ENCODE measurements at places on chromosomes 5 and 9.

DNA sequence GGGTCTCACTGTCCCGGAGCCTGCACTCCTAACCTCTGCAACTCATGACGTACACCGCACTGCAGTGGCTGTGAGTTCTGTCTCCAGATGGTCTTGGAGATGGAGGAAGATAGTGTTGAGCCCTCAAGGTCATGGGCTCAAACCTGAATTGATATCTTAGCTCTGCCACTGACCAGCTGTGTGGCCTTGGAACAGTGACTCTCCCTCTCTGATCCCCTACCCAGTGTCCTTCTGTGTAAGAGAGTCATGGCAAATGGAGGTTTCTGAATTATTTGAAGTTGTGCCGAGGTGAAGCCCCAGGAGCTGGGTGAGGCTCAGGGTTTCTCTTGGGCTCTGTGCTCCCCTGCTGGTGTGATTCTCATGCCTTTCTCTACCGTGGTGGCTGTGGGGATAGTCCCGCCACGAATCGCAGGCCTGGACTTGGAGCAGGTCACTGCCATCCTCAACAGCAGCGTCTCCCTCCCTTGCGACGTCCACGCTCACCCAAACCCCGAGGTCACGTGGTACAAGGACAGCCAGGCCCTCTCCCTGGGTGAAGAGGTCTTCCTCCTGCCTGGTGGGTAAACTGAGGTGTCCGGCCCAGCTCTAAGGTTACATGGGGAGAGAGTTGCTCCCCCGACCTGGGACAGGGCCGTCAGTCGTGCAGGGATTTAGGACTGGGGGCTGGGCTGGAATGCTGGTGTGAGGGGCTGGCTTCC is 60.6 kb upstream of the ASS1 start:
- DNase-seq: no peak

DNA sequence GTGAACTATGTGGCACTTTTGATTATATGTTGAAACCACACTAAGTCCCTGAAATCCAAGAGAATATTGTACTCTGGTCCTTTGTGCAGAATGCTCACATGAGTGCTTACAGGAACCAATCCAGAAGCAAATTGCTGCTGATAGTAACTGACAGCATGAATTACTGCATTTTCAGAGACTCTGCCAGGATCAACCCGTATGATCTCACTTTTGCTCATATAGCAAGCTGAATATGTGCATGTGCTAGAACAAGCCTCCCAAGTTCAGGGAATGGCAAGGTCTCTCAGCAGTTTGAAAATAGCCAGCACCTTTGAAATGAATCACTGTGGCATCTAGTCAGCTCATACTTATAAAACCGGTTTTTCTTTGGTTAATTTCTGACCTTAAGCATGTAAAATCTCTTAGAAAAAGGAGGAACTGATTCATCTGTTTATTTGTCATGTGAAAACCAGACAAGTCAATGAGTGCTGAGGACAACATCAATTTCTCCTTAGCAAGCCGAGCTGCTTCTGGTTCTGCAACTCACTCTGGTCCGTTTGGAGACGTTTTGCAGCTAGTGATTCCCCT is 215.7 kb upstream of the ELL2 start:
- DNase-seq: no peak

DNA sequence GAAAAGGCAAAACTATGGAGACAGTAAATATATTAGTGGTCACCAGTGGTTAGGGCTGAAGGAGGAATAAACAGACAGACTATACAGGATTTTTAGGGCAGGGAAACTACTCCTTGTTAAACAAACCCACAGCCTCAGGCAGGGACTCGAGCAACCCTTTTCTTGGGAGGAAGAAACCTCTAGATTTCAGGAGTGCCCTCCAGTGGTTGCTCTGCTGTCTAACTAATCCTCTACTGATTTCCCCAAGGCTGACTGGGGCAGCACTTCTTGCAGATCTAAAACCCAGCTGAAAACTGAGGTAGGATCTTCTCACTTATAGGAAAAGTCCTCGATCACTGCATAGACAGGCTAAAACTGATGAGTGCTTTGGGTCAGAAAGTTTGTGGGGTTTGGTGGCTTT is 176.8 kb downstream of the ISOC1 start:
- no peak for DNase-seq

- DNase-seq: no peak
These were observed 277.6 kb downstream of the CDH10 start for GRCh38 chr5:24367216-24367615.

DNA sequence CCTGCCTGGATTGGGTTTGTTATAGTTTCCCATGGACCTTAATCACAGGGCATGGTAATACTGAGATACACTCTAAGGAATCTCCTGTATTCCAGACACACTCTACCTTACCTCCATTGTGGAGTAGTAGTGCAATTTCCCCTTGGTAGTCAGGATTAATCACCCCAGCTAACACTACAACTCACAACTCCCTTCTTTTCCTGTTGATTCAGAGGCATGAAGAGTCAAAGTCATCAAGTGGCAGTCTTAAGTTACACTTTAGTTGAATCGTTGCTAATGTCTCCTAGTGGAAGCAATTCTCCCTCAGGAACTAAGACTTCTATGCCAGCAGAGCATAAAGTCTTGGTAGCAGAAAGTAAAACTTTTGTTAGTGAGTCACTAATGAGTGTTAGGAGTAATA is 122.7 kb upstream of the APC start:
- DNase-seq: no peak

GRCh38 chr5:119367502-119368237 is 11.9 kb downstream of the TNFAIP8 start:
- DNase-seq: no peak

GRCh38 chr5:58497386-58497785 is 6.2 kb downstream of the GAPT start:
- DNase-seq: no peak

GRCh38 chr9:129511285-129511900 is 109.5 kb downstream of the C9orf50 start:
- no peak for DNase-seq

GRCh38 chr5:14129123-14129522 is 14.0 kb upstream of the TRIO start:
- no peak for DNase-seq

GRCh38 chr9:114688909-114689610 is 7.1 kb upstream of the TEX48 start:
- DNase-seq: no peak

DNA sequence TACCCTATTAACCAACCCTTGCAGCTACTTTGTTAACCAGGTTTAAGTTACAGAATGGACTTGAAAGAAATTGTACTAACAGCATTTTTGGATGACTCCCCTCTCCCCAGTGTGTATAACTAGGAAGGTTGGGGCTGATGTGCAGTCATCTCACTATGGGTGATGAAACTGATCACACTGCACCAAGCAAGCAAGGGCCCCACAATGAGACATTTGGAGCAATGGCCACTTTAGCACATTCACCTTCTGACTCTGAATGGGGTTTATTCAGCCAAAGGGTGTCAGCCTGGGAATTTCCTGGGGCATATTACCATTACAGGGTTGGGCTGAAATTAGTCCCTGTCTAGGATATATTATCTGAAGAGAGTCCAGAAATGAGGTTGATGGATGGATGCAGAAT is 18.7 kb upstream of the CYFIP2 start:
- DNase-seq: no peak
